ENCODE measurements at places on chromosomes 5 and 9.

- no peak overlapping the region for H3K27ac ChIP-seq
- DNase-seq: no peak
- peaks cover 4% of the 10 kb centered on the region for H3K36me3 ChIP-seq
- no peaks in the 10 kb centered on the region for H3K27me3 ChIP-seq
- H3K4me3 ChIP-seq: no peak overlapping the region
Observed at GRCh38 chr5:35924122-35924949, 14.1 kb downstream of the CAPSL start.

DNA sequence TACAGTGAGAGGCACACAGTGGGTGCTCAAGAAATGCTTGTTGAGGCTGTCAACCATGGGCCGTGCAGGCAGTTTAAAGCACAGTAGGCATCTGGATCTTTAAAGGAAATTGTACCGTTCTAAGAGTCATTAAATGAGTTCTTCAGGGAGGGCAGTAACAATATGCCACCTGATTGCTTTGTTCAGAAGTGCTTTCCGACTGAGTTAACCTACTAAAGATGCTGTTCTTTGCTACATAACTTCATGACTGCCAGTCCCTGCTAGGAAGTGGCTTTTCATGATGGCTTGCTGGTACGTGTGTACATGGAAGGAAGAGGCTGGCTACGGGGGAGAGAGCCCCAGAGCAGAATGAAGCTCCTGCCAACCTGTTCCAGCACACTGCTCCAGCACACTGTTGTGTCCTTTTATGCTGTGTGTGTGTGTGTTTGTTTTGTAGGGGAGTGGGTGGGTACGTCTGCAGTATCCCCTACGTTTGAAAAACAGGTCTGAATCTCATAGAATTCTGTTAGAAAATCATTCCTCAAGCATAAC, 41.9 kb upstream of the PPP2R2B start:
- no peak for DNase-seq
- no peaks in the 10 kb centered on the region for H3K27me3 ChIP-seq
- H3K4me3 ChIP-seq: no peak overlapping the region
- no peaks in the 10 kb centered on the region for H3K36me3 ChIP-seq

GRCh38 chr5:170993476-170993875, 131.7 kb downstream of the RANBP17 start:
- no peak for DNase-seq
- no peaks in the 10 kb centered on the region for H3K36me3 ChIP-seq
- no peak overlapping the region for H3K4me3 ChIP-seq
- no peaks in the 10 kb centered on the region for H3K4me1 ChIP-seq
- peaks cover 3% of the 10 kb centered on the region for H3K27me3 ChIP-seq
- no peak overlapping the region for H3K27ac ChIP-seq

DNA sequence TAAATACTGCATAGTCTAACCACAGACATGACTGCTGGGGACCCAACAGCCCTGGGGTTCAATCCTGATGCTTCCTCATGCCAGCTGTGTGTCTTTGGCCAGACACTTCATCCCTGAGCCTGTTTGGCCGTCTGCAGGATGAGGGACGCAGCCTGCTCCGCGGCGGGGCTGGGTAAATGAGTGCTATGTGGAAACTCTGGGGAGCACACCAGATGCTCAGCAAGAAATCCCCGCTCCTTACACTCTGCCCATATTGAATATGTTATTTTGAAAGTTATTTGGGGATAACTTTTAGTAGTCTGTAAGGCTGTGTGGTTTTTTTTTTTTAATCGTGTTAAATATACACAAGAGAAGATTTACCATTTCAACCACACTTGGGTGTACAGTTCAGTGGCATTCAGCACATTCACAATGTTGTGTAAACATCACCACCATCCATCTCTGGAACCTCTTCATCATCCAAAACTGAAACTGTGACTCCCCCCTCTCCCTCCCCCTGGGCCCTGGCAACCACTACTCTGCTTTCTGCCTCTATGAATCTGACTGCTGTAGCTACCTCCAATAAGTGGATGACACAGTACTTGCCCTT, 42.7 kb downstream of the SH3PXD2B start:
- H3K36me3 ChIP-seq: no peaks in the 10 kb centered on the region
- H3K4me3 ChIP-seq: no peak overlapping the region
- H3K27me3 ChIP-seq: no peaks in the 10 kb centered on the region
- DNase-seq: peak; percentile 28

GRCh38 chr5:34517249-34517648, 138.9 kb upstream of the RAI14 start:
- DNase-seq: no peak
- no peak overlapping the region for H3K4me3 ChIP-seq
- peaks cover 13% of the 10 kb centered on the region for H3K27me3 ChIP-seq
- no peak overlapping the region for H3K27ac ChIP-seq

GRCh38 chr9:37621273-37622121, 29.1 kb upstream of the TOMM5 start:
- no peaks in the 10 kb centered on the region for H3K36me3 ChIP-seq
- peaks cover 16% of the 10 kb centered on the region for H3K27me3 ChIP-seq
- H3K27ac ChIP-seq: no peak overlapping the region
- no peak for DNase-seq
- H3K4me3 ChIP-seq: no peak overlapping the region
- no peaks in the 10 kb centered on the region for H3K4me1 ChIP-seq

GRCh38 chr5:105903069-105903468, 1767.7 kb downstream of the EFNA5 start:
- no peaks in the 10 kb centered on the region for H3K36me3 ChIP-seq
- no peak overlapping the region for H3K4me3 ChIP-seq
- H3K27ac ChIP-seq: no peak overlapping the region
- H3K27me3 ChIP-seq: no peaks in the 10 kb centered on the region
- DNase-seq: no peak
- H3K4me1 ChIP-seq: no peaks in the 10 kb centered on the region

- H3K27me3 ChIP-seq: peaks cover 15% of the 10 kb centered on the region
- no peak for DNase-seq
- H3K36me3 ChIP-seq: peaks cover 15% of the 10 kb centered on the region
Observed at GRCh38 chr9:99211746-99212145, 10.0 kb downstream of the ALG2 start.

- no peaks in the 10 kb centered on the region for H3K27me3 ChIP-seq
- no peak overlapping the region for H3K27ac ChIP-seq
- H3K4me3 ChIP-seq: no peak overlapping the region
- no peaks in the 10 kb centered on the region for H3K4me1 ChIP-seq
- DNase-seq: no peak
- no peaks in the 10 kb centered on the region for H3K36me3 ChIP-seq
Observed at GRCh38 chr9:16653491-16654399, 216.7 kb downstream of the BNC2 start.

DNA sequence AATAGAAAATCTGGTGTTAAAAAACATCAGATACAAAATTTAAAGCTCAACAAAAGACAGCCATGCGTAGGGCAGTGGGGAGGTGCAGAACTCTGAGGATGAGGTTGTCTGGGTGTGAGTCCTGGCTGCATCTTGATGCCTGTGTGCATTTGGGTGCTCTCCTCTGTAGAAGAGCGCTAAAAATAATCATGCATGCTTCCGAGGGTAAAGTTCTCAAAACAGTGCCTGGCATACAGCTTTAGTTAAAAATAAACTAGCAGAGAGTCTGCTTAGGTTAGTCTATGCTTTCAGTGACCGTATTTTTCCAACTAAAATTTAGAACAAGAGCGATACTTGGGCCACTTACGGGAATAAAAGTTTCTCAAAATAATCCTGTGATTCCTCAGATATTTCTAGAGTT, 55.5 kb upstream of the SPATA31C2 start:
- H3K36me3 ChIP-seq: no peaks in the 10 kb centered on the region
- peaks cover 46% of the 10 kb centered on the region for H3K27me3 ChIP-seq
- no peaks in the 10 kb centered on the region for H3K4me1 ChIP-seq
- DNase-seq: no peak
- H3K27ac ChIP-seq: no peak overlapping the region

DNA sequence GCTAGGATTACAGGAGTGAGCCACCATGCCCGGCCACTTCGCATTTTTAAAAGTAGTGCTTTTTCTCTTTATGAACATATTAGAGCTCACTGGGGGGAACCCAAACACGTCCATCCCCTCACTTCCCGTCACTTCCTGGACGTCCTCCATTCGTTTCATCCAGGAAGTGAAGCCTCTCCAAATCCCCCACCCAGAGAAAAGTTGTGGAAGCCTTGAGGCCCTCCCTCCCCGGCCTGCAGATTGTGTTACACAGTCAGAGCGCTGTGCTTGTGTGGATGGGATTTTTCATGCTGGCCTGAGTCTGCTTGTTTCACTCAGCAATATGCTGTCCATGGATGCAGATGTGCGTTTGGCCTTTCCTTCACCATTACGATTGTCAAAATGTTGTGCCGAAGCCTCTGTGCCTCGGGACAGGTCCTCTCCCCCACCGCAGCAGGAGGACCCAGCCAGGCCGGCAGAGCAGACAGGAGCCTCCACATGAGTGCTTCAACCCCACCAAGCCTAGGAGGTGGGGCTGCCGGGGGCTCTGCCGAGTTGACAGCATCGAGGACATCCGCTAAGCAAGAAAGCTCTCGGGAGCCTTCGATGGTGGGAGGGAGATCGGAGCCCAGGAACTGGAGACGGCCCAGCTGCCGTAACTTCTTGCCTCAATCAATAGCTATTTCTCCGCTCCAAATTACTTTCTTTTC, 121.6 kb upstream of the PPP1R26 start:
- no peaks in the 10 kb centered on the region for H3K27me3 ChIP-seq
- H3K27ac ChIP-seq: no peak overlapping the region
- no peak for DNase-seq
- H3K4me1 ChIP-seq: peaks cover 17% of the 10 kb centered on the region

DNA sequence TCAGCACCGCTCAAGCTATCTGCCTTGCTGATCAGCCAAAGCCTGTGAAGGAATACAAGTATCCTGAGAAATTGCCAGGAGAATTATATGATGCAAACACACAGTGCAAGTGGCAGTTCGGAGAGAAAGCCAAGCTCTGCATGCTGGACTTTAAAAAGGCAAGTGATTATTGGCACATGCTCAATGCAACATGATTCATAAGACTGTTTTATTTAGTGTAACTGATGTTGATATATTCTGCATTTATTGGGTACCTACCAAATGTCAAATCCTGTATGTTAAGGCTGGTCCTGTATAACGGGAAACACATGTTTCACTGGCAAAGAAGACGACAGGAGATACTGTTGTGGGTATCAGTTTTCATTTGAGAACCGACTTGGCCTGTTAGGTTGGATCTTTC, 69.0 kb downstream of the ADAMTS16 start:
- H3K4me1 ChIP-seq: no peaks in the 10 kb centered on the region
- H3K4me3 ChIP-seq: no peak overlapping the region
- H3K27me3 ChIP-seq: no peaks in the 10 kb centered on the region
- DNase-seq: no peak
- H3K27ac ChIP-seq: no peak overlapping the region

GRCh38 chr5:133274597-133274935, 222.8 kb downstream of the HSPA4 start:
- no peaks in the 10 kb centered on the region for H3K27me3 ChIP-seq
- no peaks in the 10 kb centered on the region for H3K4me1 ChIP-seq
- H3K36me3 ChIP-seq: no peaks in the 10 kb centered on the region
- no peak for DNase-seq
- no peak overlapping the region for H3K4me3 ChIP-seq

GRCh38 chr9:3331801-3332200, 194.0 kb downstream of the RFX3 start:
- peaks cover 3% of the 10 kb centered on the region for H3K36me3 ChIP-seq
- H3K4me1 ChIP-seq: no peaks in the 10 kb centered on the region
- no peak overlapping the region for H3K4me3 ChIP-seq
- no peak for DNase-seq
- no peak overlapping the region for H3K27ac ChIP-seq
- H3K27me3 ChIP-seq: no peaks in the 10 kb centered on the region

- no peak overlapping the region for H3K4me3 ChIP-seq
- no peak overlapping the region for H3K27ac ChIP-seq
- no peaks in the 10 kb centered on the region for H3K27me3 ChIP-seq
- no peak for DNase-seq
- H3K36me3 ChIP-seq: no peaks in the 10 kb centered on the region
- no peaks in the 10 kb centered on the region for H3K4me1 ChIP-seq
Observed at GRCh38 chr9:9396518-9396917, 1216.3 kb downstream of the PTPRD start.

- H3K27ac ChIP-seq: no peak overlapping the region
- no peaks in the 10 kb centered on the region for H3K36me3 ChIP-seq
- DNase-seq: no peak
- H3K27me3 ChIP-seq: no peaks in the 10 kb centered on the region
- no peaks in the 10 kb centered on the region for H3K4me1 ChIP-seq
Observed at GRCh38 chr9:122336866-122337555, 33.8 kb upstream of the PTGS1 start.

DNA sequence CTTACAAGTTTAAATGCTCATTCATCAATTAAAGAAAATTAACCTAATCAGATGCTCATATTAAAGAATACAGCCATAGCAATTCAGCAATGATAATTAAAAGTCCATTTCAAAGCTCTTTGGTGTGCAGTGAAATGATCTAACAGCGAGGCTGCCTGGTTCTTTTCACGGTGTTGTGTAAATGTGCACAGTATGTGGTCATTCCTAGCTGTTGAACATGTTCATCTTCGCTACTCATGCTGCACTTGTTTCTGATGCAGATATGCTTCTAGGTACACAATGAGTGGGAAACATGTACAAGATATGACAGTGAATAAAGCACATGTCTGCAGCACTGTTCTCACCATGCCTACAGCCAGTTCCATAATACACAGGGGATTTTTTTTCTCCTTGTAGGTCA, 163.5 kb downstream of the NR2F1-AS1 start:
- no peak for DNase-seq
- no peaks in the 10 kb centered on the region for H3K27me3 ChIP-seq
- no peak overlapping the region for H3K4me3 ChIP-seq
- H3K4me1 ChIP-seq: no peaks in the 10 kb centered on the region
- no peaks in the 10 kb centered on the region for H3K36me3 ChIP-seq
- no peak overlapping the region for H3K27ac ChIP-seq

DNA sequence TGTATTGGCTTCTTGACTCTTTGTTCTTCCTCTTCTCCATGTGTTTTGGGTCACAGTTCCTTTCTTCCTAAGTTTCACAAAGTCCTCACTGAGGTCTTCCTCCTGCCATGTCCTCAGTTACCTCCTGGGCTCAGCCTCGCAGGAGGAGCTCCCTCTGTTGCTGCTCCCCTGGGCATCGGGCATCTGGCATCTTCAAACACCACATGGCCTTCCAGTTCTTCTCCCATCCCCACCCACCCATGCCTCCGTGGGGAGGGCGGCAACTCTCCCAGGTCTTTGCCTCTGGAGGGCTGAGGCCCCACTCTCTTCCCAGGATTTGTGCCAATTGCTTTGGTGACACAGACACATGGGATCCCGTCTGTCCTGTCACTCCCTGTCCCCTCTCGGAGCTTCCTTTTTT, 22.8 kb downstream of the MRPL36 start:
- DNase-seq: no peak
- no peak overlapping the region for H3K27ac ChIP-seq

- DNase-seq: no peak
- H3K27ac ChIP-seq: no peak overlapping the region
- H3K36me3 ChIP-seq: no peaks in the 10 kb centered on the region
Observed at GRCh38 chr9:72949918-72950325, 2.9 kb downstream of the ALDH1A1 start.

GRCh38 chr5:180540050-180540694, 46.0 kb downstream of the CNOT6 start:
- no peak overlapping the region for H3K4me3 ChIP-seq
- peaks cover 46% of the 10 kb centered on the region for H3K36me3 ChIP-seq
- no peak for DNase-seq
- peaks cover 3% of the 10 kb centered on the region for H3K4me1 ChIP-seq
- H3K27ac ChIP-seq: no peak overlapping the region
- no peaks in the 10 kb centered on the region for H3K27me3 ChIP-seq

- H3K4me1 ChIP-seq: no peaks in the 10 kb centered on the region
- no peaks in the 10 kb centered on the region for H3K36me3 ChIP-seq
- no peaks in the 10 kb centered on the region for H3K27me3 ChIP-seq
Observed at GRCh38 chr5:20601678-20602100, 613.7 kb upstream of the CDH18 start.
